ENCODE measurements at places on chromosomes 7 and 10.
A peak's percentile ranks its signal among the peaks of the same experiment; 100 is the strongest.

- DNase-seq = no peak
These were observed 152.9 kb downstream of the ADAM12 start for GRCh38 chr10:126235091-126235978.

- peak; percentile 86 for DNase-seq
These were observed 140.9 kb downstream of the ADCYAP1R1 start for GRCh38 chr7:31192986-31193385.

DNA sequence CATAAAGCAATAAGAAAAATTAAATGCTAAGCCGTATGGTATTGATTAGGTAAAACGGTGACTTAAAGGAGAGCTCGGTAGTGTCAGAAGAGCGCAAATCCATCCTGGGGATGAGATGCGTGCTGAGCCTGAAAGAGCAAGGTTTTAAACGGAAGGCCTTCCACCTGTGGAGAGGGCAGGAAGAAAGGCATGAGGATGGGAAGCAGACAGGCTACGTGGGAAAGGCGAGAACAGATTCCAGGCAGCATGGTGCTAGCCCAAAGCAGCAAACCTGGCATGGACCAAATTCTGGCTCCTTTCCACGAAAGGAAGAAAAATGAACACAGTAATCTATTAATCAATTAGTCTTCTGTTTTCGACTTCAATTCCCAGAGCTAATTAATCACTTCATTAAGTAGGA is 103.5 kb downstream of the HIPK2 start:
- DNase-seq = no peak

GRCh38 chr10:71379118-71379766 is 17.5 kb upstream of the CDH23 start:
- no peak for DNase-seq

GRCh38 chr10:43683451-43684291 is 35.0 kb upstream of the ZNF32 start:
- DNase-seq = no peak

Data from NCI-H1105 (cell line).